ENCODE measurements at places on chromosomes 3 and 15.

GRCh38 chr3:150495563-150496168, 50.6 kb downstream of the SERP1 start:
- no peak for DNase-seq

- no peak for DNase-seq
Measured at GRCh38 chr15:37933666-37934065, 774 bp upstream of the TMCO5A start.

GRCh38 chr3:196706731-196707130, 5.3 kb downstream of the CEP19 start:
- DNase-seq, result no peak

GRCh38 chr3:59899061-59899460, 849.2 kb upstream of the CFAP20DC start:
- DNase-seq, result no peak

GRCh38 chr3:38125305-38126120, 11.4 kb downstream of the ACAA1 start:
- DNase-seq, result no peak

DNA sequence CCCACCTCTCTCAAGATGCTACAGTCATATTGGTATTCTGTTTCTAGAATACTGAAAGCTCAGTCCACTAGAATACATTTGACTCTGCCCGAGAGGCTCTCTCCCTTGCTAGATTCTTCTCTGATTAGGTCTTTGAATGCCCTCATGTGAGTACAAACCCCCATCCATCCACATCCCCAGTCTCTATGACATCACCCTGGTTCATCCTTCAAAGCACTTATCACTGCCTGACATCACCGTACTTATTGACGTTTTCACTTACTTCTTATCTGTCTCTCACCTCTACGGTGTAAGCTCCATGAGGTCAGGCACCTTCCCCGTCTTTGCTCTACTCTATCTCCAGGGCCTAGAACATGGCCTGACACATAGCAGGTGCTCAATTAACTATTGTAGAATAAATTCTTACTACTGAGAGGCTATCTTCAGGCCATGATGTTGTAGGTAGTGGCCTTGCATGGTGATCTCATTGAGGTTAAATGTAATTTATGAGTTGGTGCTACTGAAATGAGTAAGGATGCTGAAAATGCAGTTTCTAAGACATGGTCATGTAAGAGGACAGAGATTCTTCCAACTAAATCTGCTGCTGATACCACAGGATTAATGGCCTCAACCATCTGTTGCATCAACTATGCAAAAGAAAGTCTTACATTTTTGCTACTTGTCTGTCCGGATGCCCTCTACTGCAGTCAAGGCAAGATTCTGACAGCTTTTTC, 26.8 kb downstream of the EOGT start:
- no peak for DNase-seq

DNA sequence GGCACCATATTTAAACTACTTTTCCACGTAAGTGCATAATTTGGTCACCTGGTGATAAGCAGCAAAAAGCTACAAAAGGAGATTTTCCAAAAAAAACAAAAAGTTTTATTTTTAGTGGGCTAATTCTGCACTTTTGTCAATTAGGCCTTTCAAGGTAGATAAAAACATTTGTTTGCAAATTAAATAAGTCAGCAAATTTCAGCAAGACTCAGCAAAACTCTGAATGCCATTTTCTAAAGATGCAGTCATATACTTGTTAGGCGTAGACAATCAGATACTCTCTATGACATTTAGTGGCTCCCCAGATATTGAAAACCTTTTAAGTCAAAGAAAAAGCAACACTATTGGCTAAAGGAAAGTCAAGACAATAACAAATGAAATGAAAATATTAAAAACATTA, 400.2 kb upstream of the GOLIM4 start:
- no peak for DNase-seq

DNA sequence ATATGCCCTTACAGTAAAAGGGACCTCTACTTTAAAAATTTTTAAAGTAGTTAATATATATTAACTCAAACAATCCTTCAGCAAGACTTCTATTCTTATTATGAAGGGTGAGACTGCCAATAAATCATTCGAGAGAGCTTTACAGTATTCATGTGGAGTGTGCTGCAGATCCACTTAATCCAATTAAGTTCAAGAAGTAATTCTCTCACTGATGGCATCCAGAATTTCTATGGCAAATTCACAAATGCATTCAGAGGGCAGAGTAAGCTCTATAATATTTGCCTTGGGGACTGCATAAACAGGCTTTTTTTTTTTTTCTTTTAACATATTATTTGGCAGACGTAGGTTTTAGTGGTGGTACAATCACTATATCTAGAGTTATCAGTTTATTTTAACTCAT, 692.0 kb downstream of the NLGN1 start:
- DNase-seq, result no peak

- DNase-seq, result no peak
Measured at GRCh38 chr3:158382479-158382878, 188.5 kb upstream of the MLF1 start.

GRCh38 chr3:12871404-12871983, 30.1 kb upstream of the RPL32 start:
- no peak for DNase-seq

GRCh38 chr3:128349963-128350599, 116.6 kb downstream of the DNAJB8 start:
- no peak for DNase-seq

- DNase-seq, result no peak
Measured at GRCh38 chr3:172208586-172209332, 169.4 kb downstream of the FNDC3B start.

DNA sequence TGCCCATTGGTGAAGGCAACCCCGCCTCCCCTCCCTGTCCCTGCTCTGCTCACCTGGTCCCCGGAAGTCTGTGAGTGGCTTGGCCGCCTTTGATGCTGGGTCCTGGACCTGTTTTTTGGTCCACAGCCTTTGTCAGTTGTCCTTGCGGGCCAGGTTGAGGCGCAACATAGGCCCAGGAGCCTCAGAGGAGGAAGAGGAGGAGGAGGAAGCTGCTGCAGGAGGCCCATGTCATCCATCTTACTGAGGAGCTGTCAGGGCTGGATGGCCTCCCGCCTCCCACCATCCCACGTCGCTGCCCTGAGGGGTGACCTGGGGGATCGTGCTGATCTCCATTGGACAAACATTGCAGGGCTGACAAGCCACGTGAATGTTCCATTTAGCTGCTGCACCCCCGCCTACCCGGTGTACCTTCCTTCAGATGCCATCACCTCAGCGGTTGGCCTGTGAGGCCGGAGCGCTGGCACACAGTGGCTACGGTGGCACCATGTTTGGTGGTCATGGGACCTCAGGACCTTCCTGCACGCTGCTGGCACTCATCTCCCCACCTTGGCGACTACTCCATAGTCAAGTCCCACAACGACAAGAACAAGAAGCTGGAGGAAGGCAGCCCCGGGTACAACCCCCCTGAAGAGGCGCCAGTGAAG, 106.3 kb downstream of the SMAD6 start:
- DNase-seq, result no peak

DNA sequence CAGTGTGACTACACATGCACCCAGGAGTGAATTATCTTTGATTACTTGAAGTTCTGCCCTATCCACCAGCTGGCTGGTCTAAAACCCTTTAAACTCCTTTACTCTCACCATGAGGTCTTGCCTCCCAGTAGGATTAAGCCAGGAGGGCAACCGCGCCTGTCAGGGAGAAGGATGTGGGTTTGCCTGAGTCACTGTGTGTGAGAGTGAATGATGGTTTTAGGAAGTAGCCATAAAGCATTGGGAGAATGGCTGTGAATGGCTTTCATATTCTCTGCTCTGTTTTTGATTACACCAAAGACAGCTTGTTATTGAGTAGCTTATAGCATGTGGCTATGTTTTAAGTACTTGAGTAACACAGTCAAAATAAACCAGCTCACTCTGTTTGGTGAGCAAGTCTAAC, 637.7 kb upstream of the TBL1XR1 start:
- DNase-seq, result no peak

- no peak for DNase-seq
Measured at GRCh38 chr3:188691665-188692064, 480.1 kb upstream of the TPRG1 start.

DNA sequence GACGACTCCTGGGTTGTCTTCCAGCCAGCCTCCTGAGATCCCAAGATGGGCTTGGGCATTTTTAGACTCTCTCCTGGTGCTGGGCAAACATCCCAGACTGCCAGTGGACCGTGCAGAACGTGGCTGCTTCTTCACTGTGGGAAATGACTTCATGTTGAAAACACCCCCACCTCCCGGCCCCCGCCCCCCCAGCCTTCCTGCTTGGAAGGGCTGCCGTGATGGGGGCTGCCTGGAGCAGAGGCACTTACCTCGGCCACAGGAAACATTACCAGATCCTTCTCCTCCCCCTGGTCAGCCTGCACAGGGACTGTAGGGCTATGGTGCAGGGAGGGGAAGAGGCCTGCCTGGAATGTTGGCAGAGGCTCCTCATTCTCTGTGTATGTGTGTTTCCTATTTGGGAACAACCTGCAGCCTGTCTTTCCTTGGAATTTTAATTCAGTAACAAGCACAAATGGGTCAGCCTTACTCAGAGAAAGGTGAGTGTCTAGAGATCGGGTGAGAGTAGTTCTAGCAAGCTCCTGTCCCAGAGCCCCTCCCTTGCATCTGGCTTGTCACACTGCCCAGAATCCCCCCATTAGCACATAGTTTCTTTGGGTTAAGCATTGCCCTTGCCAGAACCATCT, 90.8 kb downstream of the ANP32A start:
- no peak for DNase-seq

GRCh38 chr3:189169728-189170127, 2.0 kb upstream of the TPRG1 start:
- DNase-seq, result no peak

DNA sequence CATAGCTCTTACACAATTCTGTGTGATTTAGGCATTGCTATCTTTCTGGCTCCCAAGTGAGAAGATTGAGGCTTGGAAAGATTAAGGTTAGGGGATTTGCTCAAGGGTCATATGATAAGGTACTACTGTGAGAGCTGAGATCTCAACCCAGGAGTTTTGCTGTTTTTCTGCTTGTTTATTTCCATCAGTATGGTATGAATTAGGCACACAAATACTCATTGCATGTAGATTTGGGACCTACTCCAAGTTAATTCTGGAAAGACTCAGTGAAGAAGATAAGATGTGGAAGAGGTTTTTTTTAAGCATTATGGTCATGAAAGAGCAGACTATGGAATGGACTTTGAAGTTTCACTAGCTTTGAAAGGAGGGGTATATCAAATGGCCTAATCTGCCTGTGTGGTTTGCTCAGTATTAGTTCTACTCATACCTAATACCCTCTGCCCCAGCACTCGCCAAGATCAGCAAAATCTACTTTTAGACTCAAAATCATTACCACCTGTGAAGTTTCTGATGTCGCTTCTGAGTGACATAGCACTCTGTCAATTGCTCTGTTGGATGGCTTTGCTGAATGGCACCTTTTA, 12.5 kb downstream of the MBNL1 start:
- DNase-seq, result no peak

GRCh38 chr3:9077029-9077428, 113.8 kb upstream of the RAD18 start:
- no peak for DNase-seq

- DNase-seq, result no peak
Measured at GRCh38 chr3:44223299-44223698, 18.4 kb upstream of the TOPAZ1 start.

DNA sequence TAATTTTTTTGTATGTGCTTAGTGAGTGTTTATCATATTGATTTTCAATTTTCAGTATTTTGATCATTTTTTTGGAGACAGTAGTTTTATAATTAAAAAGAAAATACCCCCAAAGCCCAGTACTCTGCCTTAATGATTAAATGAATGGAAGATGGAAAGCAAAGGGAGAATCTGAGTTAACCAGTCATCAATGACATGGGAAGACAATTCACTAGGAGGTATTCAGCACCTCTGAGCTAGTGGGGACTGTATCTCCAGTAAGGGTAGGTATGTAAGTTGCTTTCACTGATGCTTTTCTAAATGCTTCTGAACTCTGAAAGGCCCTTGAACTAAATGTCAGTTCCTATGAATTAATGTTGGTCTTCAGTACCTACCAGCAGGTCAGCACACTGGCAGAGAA, 590.4 kb upstream of the DPPA4 start:
- no peak for DNase-seq

GRCh38 chr3:22117751-22118346, 366.8 kb upstream of the ZNF385D start:
- peak; percentile 5 for DNase-seq

- no peak for DNase-seq
Measured at GRCh38 chr3:118688396-118688884, 346.2 kb downstream of the IGSF11 start.

GRCh38 chr3:124313621-124314020, 321.7 kb upstream of the ROPN1 start:
- no peak for DNase-seq

- no peak for DNase-seq
Measured at GRCh38 chr15:40002295-40002694, 36.7 kb downstream of the SRP14 start.

GRCh38 chr15:57017024-57017423, 98.6 kb downstream of the TCF12 start:
- no peak for DNase-seq

DNA sequence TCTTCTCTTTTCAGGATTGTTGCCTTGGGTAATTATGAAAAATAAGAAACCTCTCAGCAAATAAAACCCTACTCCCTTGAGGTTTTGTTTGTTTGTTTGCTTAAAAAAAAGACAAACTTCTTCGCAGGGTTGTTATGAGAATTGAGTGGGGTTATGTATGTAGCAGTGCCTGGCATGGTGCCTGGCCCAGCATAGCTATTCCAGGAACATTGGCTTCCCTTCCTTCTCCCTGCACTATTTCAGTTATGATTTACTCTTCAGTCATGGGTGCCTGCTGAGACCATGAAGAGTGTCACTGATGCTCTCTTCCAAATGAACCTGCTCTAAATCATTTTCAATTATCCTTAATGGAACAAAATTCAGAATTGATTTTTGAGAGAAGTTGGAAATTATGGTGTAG, 283.5 kb upstream of the ROPN1 start:
- DNase-seq, result no peak

GRCh38 chr3:184230081-184230602, 757 bp downstream of the VWA5B2 start:
- no peak for DNase-seq

DNA sequence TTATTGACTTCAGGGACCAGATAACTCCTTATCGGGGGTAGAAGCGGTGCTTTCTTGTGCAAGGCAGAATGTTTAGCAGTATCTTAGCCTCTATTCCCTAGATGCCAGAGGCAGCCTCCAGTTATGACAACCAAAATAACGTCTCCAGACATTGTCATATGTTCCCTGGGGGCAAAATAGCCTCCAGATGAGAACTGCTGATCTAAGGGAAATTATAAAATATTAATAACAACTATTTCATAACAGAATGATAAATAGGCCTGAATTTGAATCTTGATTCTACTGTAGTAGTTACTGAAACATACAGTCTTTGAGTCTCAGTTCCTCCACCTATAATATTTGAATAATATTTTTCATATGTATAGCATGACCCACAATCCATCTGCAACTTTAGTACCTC, 1431.3 kb downstream of the ZPLD1 start:
- DNase-seq, result no peak

GRCh38 chr3:61055447-61055846, 195.8 kb downstream of the FHIT start:
- DNase-seq, result no peak

DNA sequence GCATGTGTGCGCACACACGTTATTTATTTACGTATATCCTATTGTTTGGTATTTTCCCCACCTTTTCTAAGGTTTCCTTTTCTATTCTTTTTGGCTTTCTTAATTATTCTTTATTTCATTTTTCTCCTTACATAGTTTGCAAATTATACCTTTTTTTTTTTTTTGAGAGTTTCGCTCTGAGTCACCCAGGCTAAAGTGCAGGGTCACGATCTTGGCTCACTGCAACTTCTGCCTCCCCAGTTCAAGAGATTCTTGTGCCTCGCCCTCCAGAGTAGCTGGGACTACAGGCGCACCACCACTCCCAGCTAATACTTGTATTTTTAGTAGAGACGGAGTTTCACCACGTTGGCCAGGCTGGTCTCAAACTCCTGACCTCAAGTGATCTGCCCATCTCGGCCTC, 20.0 kb upstream of the CILP start:
- DNase-seq, result no peak
